ENCODE measurements at places on chromosomes 1 and 21.

- DNase-seq = no peak
These were observed 13.2 kb upstream of the GRIK3 start for GRCh38 chr1:37047542-37047941.

GRCh38 chr1:81819613-81820012, 18.9 kb downstream of the ADGRL2 start:
- DNase-seq = no peak

- peak; percentile 67 for DNase-seq
These were observed 600 bp downstream of the CLK2 start for GRCh38 chr1:155272466-155273342.

DNA sequence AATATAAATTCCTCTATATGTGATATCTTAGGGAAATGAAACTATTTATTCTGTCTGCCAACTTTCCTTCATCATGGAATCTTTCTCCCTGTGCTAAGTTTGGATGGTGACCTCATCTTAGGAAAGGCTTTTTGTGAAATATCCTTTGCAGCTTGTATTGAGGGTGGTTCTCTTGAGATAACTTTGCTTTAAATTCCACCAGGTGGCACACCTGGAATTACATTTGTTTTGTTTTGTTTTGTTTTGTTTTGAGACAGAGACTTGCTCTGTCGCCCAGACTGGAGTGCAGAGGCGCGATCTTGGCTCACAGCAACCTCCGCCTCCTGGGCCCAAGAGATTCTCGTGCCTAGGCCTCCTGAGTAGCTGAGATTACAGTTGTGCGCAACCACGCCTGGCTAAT, 7.6 kb upstream of the CD1A start:
- DNase-seq = no peak

GRCh38 chr1:168688644-168689326, 40.2 kb downstream of the DPT start:
- DNase-seq = peak; percentile 74

GRCh38 chr1:30678209-30678608, 45.2 kb downstream of the MATN1 start:
- DNase-seq = no peak

DNA sequence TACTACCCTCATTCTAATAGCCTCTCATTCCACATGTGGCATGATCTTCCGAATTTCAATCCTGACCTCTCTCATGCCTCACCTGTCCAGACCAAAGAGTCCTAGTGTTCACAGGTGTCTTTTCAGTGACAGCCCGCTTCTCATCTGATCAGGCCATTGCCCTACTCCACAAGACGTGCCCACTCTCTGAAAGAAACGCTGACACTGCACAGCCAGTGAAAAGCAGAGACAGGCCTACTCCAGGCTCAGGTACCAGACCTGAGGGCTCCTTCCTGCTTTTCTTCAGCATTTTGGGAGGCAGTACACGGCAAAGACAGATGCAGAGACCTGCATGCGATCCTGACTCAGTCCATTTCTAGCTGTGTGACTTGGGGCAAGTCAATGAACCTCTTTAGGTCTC, 43.0 kb downstream of the SUSD4 start:
- no peak for DNase-seq

- DNase-seq = no peak
These were observed 88.0 kb upstream of the ZNF648 start for GRCh38 chr1:182149411-182149965.

DNA sequence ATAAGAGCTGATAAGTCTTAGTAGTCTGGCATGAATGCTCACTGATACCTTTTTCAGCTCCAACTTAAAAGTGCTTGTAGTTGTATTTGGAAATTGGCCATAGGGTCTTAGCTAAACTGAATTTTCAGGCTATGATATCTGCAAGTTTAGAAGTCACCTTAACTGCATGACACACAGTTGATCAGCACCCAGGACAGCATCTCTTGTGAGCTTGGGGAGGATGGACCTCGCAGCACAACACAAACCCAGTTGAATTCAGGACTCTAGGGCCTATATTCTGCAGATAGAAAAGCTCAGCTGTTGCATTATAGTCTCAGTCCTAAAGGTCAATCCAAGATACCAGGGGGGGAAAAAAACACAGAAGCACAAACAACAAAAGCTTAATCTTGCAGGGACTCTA, 394.3 kb downstream of the KCNH1 start:
- DNase-seq = no peak

- peak; percentile 94 for DNase-seq
These were observed 1.1 kb upstream of the SMG7 start for GRCh38 chr1:183470961-183471742.

- peak; percentile 4 for DNase-seq
These were observed 6.5 kb upstream of the ATP1A2 start for GRCh38 chr1:160108888-160109662.
